ENCODE measurements at places on chromosomes 2 and 18. TPM values are rescaled to one million over a fixed set of nuclear protein-coding genes. Genes with fewer than 3 reads are reported as not detected.

The HOXD9 gene
- total RNA-seq, result 5.8 TPM

The PLCD4 gene
- 1.0 TPM for total RNA-seq

The LPIN1 gene
- 24.4 TPM for total RNA-seq

The KLHL14 gene
- 0.28 TPM for total RNA-seq

The SLC16A14 gene
- 20.4 TPM for total RNA-seq

The GALR1 gene
- total RNA-seq, result 0.11 TPM

The FAM237A gene
- not detected for total RNA-seq

The MAPK4 gene
- 0.12 TPM for total RNA-seq

The COL3A1 gene
- 48.0 TPM for total RNA-seq

The CNDP1 gene
- total RNA-seq, result not detected

The FBXO41 gene
- total RNA-seq, result 2.1 TPM

All from left colon (tissue), 2 donors.